GM12864 (cell line): ENCODE measurements at places on chromosomes 1 and 21.

GRCh38 chr1:55304229-55304740, 89.1 kb upstream of the USP24 start:
- DNase-seq: no peak

DNA sequence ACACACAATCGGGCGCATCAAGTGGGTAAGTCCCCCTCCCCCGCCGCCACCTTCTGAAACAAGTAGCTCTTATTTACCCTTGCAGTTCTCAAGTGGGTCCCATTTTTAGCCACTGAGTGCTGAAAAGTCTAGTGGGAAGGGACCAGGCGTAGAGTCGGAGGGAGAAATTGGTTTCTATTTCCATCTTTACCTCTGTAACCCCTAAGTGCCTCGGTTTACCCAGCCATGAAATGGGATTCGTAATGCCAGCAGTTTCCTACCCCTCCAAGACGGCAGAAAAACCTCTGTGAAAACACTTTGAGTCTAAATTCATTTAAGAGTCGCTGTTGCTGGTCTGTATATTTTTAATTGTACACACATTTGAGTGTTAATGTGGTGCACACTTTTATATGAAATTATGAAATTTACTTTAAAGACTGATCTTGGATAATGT, 928 bp downstream of the TLCD4 start:
- DNase-seq: no peak

DNA sequence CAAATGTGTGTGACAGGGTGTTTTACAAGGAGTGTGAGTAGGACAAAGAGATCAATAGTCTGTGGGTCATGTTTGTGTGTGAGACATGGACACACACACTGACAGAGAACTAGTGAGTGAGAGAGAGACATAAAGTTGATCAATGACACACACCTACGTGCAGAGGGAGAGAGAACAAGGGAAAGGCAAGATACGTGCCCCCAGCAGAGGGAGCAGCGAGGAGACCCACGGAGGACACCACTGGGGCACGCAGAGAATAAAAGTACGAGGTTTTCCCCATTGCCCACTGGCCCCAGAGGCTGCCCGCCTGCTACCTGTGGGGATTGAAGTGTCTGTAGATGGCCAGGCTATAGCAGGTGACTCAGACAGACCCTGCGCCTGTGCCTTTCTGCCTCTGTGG, 130.2 kb upstream of the CSF3R start:
- DNase-seq: no peak

DNA sequence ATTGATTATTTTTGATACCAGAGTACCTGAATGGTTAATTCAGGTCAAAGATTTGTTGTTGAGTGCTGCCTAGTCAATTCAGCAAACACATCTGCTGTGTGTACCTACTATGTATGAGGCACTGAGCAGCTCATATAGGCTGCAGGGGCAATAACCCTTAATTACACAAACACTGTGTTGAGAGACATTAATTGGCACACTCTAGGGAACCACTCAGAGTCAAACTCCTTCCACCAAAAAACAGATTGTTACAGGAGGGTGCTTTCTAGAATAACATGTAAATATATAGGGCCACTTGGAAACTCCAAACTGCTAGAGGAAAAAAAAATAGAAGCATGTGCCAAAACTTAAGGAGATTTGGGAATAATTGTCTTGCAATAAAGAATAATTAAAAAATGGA, 31.3 kb downstream of the UBE2U start:
- DNase-seq: no peak

DNA sequence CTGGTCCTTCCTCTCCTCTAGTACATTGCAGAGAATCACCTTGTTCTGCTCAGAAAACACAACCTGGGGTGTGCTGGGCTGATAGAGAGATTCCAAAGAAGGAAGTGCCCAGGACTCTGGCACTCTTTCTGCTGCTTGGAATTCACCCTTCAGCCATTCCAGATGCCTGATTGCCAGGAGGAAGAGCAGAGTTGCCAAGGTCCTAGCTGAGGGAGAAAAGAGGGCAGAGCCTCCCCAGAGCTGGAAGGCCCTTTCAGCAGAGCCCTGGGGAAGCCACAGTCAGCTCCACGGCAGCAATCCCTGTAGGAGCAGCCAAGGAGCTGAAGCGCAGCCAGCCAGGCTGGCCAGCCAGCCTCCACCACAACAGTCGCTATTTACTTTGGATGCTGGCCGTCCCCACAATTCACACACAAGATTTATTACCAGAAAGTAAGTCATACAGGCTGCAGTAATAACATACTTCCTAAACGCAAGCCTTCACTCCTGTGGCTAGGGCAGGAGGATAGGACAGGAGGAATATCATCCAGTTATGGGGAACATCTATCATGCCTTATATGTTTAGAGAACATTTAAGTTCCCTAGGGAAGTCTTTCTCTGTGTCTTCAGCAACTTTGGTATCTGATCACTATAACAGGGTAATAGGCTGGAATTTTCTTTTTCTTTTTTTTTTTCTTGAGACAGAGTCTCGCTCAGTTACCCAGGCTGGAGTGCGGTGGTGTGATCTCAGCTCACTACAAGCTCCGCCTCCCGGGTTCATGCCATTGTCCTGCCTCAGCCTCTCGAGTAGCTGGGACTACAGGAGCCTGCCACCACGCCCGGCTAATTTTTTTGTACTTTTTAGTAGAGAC, 36.6 kb upstream of the SLC44A3 start:
- no peak for DNase-seq
